ENCODE measurements at places on chromosomes 5 and 9.

- DNase-seq, result no peak
These were observed 7.0 kb downstream of the DIPK1B start for GRCh38 chr9:136719195-136719880.

DNA sequence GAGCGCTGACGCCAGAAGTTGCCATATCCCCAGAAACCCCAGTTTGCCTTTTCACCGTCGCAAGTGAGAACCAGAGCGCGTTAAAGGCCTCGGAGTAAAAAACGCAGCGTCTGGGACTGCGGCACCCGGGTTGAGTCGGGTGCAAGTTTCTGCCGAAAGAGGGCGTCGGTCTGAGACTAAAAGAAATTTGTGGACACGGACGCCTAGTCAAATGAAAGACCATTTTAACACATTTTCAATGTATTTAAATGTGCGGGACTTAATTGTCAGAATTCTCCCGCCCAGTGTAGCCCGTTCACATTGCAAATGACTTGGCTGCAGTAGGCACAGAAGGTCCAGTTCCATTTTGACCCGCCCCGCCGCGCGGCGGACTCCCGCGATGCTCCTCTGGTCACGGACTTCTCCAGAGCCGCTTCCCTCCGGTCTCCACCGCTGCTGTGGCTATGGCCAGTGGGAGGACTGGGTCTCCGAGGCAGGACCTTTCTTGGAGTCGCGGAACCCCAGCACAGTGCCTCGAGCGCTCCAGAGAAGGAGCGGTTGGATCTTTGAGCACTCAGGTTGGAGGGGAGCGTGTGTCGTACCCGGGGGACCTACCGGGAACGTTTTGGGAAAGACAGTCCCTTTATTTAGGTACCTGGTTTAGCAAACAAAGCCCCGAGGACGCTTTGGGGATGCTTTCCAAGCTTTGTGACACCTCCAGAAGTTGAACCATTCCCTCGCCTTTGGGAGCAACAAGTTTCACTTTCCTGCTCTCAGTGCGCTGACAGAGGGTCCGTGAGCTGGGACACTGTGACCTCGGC is 1.2 kb upstream of the NPR3 start:
- no peak for DNase-seq

DNA sequence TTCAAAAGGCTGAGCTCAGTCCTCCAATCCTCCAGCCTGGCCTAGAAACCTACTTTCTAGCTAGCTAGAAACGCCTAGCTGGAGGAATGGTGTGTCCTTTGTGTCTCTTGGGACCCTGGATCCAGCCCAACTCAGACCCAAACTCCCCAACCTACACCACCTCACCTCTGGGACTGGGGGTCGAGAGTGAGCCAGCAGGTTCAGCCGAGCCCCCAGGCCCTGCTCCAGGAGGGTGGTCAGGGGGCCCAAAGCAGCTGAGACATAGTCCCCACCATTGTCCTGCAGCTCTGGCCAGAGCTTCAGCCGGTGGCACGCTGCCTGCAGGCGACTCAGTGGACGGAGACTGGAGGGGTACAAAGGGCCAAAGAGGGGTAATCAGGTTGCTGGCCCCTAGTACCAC is 6.2 kb downstream of the NOL6 start:
- DNase-seq, result no peak

DNA sequence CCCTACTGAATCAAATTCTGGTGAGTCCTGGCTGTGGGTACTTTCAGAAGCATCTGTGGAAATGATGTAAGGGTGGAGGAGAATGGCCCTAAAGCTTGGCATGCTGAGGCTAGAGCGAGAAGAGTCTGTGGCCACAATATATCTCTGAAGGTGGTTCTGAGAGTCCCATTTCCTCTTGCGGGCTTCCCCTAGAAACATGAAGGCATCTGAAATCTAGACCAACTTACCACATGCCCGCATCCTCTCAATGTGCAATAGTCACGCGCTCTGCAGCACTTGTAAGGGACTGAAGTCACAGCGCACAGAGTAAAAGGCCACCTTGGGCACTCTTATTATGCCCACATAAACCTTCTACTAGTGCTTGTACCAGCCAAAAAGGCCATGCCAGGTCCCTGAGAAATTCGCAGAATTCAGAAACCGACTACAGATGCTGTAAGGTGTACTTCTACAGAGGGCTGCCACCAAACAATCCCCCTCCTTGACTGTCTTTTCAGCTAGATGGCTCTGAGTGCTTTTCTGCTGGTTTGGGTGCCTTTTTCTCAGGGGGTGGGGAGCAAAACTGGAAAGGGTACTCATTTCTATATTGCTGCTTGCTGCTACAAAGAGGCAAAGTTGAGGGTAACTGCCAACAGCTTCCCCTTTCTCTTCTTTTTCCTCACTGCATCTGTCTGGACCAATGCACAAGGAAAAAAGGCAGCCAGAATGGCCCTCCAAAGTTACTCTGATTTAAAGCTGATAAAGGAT is 107.3 kb downstream of the ZDHHC21 start:
- no peak for DNase-seq

- no peak for DNase-seq
These were observed 52.5 kb downstream of the COL23A1 start for GRCh38 chr5:178537467-178538371.

DNA sequence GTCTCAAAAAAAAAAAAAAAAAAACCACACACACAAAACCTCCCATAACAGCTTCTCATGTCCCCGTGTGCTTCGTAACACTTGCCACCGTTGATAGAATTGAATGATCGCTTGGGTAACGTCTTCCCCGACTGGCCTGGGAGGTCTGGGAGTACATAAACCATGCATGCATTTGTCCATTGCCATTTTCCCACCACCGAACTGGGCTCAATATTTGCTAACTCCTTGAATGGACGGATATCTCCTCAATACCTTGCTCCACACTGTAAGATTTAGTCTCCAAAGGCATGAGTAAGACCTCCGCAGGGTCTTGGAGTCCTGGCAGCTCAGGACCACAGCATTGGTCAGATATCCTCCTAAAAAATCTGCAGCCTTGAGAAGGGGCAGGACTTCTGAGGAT is 3.2 kb upstream of the P4HA2 start:
- DNase-seq, result no peak

DNA sequence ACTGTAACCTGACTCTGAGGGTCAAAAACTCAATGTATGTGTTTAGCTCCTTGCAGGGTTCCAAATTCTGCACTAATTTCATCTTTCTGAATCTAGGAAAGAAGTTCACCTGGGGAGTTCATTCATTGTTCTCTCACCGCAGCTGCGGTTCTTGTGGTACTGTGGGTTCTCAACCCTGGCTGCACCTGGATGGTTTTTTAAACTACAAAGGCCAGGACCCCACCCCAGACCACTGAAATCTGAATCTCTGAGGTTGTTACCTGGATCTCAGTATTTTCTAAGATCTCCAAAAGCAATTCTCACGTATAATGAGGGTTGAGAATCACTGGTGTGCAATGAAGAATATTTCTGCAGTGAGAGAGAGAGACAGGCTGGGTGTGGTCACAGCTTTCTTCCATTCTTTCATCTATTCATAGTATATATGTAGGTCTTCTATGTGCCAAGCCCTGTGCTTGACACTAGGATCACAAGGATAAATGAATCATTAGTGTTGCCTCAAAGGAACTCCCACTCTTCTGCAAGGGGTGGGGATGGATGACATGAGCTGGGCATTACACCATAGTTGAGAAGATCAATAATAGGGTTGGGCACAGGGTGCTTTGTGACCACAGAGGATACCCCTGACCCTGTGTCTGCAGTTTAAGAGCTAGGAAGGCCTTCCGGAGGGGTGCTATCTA is 109.8 kb downstream of the GALNT10 start:
- DNase-seq, result no peak

- DNase-seq, result no peak
These were observed 67.6 kb downstream of the LMX1B start for GRCh38 chr9:126681336-126681735.

GRCh38 chr9:121169094-121169601 is 32.5 kb downstream of the RAB14 start:
- no peak for DNase-seq

DNA sequence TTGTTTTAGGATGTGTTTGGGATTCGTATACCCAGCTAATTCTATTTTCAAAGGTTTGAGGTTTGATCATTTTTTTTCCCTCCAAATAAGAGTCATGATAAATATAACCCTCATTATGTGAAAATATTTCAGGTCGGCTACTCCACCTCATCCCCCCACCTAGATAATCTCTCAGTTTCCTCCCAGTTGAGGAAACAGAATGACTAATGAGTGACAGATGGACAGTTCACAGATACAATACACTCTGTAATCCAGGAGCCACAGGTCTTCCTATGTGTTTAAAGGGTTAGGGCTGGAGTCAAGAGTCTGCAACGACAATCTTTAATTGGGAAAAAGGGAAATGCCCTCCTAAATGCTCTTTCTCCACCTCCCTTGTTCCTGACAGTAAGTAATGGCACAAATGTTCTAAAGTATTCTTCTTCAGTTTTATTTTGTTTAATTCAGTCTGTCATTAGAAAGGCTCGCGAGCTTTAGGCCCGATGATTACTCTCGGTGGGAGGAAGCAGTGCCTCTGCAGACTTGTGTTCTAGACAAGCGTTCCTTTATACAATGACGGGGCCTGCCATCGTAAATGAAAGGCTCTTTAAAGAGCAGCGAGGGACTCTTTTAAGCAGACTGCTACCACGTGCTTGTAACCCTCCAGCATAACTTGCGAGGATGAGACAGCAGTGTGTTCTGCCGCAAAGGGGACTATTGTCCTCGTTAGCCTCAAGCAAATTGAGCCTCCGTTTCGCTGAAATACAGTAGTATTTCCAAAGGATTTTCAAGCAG is 69.0 kb downstream of the MEF2C start:
- no peak for DNase-seq

GRCh38 chr5:82058710-82059109 is 86.9 kb downstream of the ATG10 start:
- no peak for DNase-seq

DNA sequence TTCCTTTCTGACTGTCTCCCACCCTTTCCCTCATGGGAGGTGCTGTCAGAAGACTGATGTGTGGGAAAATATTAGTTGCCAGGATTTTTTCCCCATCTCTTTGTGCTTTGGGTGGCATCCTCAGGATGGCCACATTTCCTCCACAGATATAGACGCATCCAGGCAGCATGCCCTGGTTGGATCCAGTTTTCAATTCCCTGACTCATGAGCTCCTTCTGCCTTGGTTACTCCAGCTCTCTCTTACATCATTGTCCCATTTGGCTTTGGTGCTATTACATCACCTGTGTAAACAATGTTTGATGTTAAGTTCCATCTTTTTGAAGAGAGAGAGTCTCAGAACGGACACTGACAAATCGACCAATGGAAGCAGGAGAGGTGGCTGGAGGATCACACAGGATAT is 302.5 kb downstream of the CDH18 start:
- no peak for DNase-seq

DNA sequence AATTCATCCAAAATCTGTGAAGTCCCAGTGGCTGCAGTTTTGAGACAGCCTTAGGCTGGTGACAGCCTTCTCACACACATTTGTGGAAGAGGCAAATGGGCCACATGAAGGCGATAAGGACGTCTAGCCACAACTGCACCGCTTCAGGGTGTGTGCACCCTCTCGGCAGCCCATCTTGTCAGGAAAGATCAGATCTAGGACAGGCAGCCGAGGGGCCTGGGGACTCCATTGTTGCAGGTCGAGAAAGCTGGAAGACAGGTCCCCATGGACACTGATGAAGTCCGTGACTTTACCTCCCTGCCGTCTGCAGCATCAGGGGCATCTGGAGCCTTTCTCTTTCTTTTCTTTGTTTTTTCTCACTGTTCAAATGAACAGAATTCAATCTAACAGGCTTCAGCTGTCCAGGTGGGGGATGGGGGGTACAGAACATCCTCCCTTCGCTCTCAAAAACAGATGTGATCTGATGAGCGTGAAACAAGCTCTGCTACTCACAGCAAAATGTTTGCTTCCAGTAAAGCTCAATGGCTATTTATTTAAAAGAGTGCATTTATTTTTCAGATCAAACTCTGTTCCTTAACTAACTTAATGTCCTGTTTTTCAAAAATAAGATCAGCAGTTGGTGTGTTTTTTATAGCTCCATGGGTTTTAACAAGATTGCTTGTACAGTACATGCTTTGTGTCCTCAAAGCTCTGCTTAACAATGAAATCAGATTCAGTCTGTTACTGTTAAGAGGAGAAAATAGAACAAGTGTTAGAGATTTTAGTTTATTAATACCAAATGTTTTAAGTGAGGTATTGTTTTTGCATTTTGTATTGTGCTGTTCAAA is 111.8 kb upstream of the OTULINL start:
- DNase-seq, result no peak

DNA sequence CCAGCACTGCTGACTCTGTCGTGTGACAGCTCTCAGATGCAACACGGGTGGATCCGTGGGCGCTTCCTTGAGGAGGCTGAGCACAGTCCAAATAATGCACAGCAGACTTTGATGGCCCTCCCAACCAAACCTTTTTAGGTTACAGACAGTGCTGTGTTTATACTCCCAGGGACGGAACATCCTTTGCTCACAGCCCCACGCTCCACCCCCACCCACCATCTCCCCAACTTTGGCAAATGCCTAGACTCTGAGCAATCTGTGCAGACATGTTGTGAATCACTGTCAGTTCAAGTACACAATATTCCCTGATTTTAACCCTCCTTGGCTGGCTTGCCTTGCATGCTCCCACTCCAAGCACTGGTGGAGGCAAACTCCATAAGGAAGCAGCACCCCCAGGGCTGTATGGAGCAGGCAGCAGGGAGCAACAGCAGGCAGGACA is 324.6 kb downstream of the MLLT3 start:
- DNase-seq, result no peak

GRCh38 chr5:158124606-158125316 is 265.8 kb upstream of the CLINT1 start:
- DNase-seq, result no peak

DNA sequence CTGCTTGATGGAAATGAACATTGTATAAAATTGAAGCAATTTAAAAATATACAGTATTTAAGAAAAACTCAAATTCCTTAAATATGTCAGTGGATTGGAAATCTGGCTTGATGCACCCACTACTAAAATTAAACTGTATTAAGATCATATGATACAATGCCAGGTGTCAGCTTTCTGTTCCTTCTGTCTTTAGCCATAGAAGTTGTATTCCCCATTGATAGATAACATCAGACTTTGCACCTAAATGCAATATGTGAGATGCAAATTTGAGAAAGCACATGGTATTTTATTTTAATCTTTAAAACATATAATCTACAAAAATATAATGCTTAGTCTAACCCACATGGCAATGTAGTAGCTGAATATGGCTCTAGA is 697.4 kb upstream of the WWC1 start:
- DNase-seq, result no peak

DNA sequence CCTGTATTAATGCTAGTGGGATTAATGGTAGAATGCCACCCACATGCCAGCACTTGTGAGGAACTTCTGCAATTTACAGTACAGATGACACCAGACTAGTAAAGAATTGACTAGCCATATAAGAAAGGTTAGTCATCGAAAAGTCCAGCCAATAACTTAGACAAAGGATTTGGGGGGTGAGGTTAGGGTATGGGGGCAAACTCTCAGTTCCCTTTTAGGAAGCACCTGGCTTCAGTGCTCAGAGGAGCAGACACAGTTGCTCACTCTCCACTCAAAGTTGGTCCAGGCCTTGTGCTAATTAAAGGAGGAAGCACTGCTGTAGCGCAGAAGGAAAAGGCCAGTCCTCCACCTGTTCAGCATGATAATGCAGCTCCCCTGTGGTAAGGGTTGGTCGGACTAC is 25.2 kb downstream of the TGFBR1 start:
- DNase-seq, result no peak

- no peak for DNase-seq
These were observed 930.8 kb upstream of the CDH9 start for GRCh38 chr5:27969157-27969556.
